ENCODE measurements at places on chromosomes 2 and 18. TPM values are rescaled to one million over a fixed set of nuclear protein-coding genes. Genes with fewer than 3 reads are reported as not detected.

DNA sequence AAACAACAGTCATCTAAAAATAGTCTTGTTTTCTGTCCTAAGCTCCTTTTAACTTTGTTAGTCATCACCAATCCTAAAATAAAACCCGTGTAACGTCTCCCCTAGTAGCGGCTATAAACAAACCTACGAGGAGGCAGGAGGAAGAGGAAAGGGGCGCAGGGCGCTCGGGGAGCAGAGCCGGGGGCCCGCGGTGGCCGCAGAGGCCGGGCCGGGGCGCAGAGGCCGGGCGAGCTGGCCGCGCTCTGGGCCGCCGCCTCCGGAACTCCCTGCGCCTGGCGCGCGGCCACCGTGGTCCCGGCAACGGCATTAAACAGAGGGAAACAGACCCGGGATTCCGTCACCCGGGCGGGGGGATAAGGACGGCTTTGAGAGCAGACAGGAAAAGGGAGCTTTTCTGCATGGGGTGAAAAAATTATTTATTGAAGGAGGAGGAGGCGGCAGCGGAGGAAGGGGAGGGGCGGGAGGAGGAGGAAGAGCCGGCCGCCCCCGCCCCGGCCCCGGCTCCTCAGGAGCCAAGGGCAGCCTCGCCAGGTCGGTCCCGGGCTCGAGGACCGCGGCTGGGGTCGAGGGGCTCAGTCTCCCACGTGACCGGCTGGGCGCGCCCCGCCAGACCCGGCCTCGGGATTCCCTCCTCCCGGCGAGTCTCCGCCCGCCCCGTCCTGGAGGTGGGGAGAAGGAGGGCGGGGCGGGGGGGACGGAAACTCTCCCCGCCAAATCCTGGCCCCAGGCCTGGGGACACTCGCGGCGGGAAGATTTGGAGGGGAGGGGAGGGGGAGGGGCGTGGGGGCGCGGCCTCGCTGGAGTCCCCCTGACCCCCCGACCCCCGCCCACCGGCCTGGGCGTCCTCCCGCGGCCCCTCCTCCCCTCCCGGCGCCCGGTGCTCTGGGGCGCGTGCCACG lies 1.8 kb upstream of the NFATC1 start:
- peaks cover 17% of the 10 kb centered on the region for H3K27me3 ChIP-seq
- H3K4me3 ChIP-seq: peak overlapping the region; percentile 24
- H3K4me1 ChIP-seq: peaks cover 17% of the 10 kb centered on the region
- DNase-seq: peak; percentile 96

GRCh38 chr2:218577482-218578220 lies 9.0 kb downstream of the CNOT9 start:
- no peak overlapping the region for H3K4me3 ChIP-seq
- H3K36me3 ChIP-seq: no peaks in the 10 kb centered on the region

GRCh38 chr18:66623821-66624220 lies 19.9 kb upstream of the CDH19 start:
- no peaks in the 10 kb centered on the region for H3K36me3 ChIP-seq
- H3K4me3 ChIP-seq: no peak overlapping the region
- H3K27me3 ChIP-seq: no peaks in the 10 kb centered on the region
- DNase-seq: no peak

DNA sequence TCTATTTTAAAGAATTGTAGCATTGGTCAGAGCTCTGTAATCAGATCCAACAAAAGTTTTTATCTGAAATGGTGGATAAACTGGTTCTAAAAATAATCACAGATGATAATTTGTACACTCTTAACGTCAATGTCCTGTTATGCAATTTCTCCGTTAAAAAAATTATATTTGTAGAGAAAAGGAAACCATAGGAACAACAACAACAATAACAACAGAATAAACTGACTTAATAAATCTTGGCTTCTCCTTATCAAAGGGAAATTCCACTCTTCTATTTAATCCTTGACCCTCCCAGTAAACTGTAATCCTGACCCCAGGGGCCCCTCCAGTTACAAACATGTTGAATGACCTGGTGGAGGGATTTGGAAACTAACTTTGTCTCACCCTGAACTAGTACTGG lies 78.6 kb upstream of the ZFP36L2 start:
- H3K4me1 ChIP-seq: peaks cover 7% of the 10 kb centered on the region
- H3K27me3 ChIP-seq: no peaks in the 10 kb centered on the region
- H3K27ac ChIP-seq: peak overlapping the region; percentile 82
- no peak overlapping the region for H3K4me3 ChIP-seq
- no peaks in the 10 kb centered on the region for H3K36me3 ChIP-seq
- peak; percentile 64 for DNase-seq

SERPINB8 gene
- total RNA-seq: 2.3 TPM

DNA sequence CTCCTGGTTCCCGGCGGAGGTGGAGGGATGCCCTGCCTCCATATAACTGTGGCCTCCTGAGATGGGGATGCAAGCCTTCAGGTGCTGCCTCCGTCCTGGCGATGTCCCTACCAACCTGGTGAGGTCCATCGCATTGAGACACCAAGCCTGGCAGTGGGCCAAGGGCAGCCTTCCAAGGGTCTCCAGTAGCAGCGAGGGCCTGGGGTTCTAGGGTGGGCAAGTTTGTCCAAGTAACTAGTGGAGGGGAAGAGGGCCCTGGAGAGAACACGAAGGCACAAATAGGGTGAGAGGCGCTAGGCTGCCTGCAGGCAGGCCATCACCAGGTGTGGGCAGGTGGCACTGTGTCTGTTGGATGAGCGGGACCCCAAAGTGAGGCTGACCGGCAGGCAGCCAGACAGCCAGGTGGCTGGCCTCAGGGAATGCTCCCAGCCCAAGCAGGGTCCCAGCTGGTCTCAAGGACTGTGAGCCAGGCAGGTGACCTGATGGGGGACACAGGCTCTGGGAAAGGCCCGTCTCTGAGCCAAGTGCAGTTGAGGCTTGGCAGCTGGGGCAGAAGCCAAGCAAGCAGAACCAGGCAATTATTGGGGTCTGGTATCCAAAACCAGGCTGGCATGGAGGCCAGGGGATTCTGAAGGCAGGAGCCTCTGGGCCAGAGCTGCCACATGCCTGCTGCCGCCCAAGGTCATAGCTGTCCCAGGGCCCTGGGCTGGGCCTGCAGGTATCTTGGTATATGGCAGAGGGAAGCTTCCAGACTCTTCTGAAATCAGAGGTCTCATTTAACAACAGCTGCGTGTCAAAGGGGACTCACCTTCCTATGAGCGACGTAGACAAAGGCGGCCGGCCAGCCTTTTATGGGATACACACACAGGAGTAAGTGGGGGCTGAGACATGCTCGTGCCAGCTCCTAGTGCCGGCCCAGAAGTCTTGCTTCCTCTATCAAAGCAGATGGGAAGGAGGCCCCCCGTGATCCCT lies 23.4 kb downstream of the RAMP1 start:
- H3K36me3 ChIP-seq: no peaks in the 10 kb centered on the region
- no peak overlapping the region for H3K4me3 ChIP-seq

- no peaks in the 10 kb centered on the region for H3K27me3 ChIP-seq
- H3K36me3 ChIP-seq: no peaks in the 10 kb centered on the region
- no peak overlapping the region for H3K4me3 ChIP-seq
- peaks cover 12% of the 10 kb centered on the region for H3K4me1 ChIP-seq
Observed at GRCh38 chr18:50563376-50563775, 3.5 kb downstream of the MAPK4 start.
